ENCODE measurements at places on chromosomes 13 and 19.
A peak's percentile ranks its signal among the peaks of the same experiment; 100 is the strongest.

GRCh38 chr13:29137016-29137415 lies 316.9 kb downstream of the MTUS2 start:
- DNase-seq: no peak

- DNase-seq: no peak
Measured at GRCh38 chr19:11483366-11484111, 2.7 kb upstream of the ELAVL3 start.

DNA sequence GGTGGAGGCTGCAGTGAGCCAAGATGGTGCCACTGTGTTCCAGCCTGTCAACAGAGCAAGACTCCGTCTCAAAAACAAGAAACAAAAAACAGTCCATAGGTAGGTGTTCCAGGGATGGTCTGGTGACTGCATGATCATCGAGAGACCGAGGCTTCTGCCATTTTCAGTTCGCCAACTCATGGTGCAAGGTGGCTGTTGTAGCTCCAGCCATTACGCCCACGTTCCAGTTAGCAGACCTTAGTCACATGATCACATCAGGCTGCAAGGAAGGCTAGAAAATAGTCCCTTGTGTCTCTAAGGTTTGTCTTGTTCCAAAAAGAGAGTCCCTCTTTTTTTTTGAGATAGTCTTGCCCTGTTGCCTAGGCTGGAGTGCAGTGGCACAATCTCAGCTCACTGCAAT lies 3.1 kb upstream of the CLASRP start:
- no peak for DNase-seq

DNA sequence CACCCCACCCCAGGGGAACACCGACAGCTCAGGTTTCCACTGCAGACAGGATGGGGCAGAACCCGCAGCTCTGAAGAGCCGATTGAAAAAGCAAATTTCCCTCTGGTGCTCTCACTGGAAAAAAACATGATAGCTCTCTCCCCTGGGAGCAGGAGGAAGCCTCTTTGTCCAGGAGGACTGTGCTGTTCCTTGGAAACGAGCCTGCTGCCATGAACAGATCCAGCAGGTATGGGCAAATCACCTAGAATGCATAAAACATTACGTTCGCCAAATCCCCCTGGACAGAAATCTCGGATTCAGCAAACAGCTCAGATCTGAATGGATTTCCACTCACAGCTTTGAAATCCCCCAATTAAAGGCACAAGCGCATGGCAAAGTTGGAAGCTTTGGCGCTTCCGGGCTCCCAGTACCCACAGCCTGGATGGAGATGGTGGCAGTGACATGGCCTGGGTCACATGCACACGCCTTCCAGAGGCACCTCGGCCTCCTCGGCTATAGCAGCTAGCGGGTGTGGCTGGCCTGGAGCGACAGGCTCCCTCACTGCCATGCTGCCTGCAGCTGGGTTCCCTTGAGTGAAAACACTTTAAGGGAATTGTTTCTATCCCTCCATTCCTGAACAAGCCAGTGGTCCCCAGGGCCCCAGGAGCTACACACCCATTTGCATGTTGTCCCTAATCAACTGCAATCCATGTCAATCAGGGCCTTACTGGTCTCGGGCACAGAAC lies 59.1 kb downstream of the CEBPG start:
- DNase-seq: no peak

DNA sequence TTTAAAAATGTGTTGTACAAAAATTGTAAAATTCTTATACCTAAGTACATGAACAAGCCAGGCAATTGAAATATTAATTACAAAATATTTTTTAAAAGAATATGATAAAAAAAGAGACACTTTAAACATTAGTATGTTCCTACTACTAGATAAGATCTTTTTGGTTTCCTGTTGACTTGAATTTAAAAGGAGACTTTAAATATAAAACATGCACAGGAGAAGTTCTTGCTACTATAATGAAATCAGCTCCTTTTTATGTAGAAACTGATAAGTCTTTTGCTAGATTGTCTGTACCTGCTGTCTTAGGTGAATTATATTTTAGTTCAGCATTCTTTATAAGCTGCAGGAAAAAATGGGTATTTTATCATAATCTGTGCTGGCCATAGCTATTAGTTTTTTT lies 140.2 kb downstream of the TNFSF13B start:
- DNase-seq: no peak

DNA sequence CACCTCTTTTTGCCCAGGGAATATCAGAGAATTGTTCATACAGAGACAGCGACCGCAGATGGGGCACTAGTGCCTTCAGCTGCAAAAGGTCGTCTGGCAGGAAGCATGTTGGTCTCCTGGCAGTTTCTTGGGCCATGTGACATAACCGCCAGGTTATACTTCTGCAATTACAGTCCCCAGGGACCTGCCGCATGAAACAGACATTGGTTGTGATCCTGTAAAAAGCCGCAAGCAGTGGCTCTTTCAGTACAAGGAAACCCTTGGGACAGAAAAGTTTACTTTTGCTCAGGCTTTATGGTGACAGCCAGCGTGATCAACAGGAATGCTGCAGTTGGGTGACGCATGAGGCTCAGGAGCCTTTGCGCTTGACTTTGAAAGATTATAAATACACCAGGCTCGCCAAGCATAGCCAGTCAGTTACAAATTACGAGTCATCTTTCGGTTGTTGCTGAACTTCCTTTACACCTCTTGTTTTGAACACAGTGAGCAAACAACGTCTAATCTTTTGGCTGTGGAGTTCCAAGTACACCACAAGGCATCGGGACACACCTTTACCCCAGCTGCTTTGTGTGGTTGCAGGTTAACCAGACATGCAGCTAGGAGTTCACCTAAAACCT lies 50.5 kb upstream of the UBE2L5 start:
- peak; percentile 16 for DNase-seq

DNA sequence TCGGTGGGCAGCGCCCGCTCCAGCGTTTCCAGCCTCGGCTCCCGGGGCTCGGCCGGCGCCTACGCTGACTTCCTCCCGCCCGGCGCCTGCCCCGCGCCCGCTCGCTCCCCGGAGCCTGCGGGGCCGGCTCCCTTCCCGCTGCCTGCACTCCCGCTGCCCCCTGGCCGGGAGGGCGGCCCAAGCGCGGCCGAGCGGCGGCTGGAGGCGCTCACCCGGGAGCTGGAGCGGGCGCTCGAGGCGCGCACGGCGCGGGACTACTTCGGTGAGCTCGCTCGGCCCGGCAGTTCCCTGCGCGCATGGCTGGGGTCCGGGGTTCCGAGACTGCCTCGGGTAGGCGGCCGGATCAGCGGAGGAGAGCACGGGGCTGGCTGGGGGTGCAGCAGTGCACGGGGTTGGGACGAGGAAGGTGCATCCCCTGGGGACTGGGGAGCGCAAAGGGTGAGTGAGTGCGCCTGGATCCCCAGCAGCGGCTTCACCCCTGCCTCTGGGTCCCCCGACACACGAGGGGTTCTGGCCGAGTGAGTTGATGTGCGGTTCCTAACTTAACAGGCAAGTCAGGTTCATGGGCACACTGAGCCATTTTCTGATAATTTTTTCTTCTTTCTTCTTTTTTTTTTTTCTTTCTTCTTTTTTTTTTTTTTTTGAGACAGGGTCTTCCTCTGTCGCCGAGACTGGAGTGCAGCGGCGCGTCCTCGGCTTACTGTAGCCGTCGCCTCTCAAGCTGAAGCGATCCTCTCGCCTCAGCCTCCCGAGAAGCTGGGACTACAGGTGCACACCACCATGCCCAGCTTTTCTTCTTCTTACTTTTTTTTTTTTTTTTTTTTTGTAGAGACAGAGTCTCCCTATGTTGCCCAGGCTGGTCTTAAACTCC lies 1.1 kb downstream of the WTIP start:
- DNase-seq: no peak

- DNase-seq: no peak
Measured at GRCh38 chr19:10372690-10373089, 7.7 kb downstream of the TYK2 start.

DNA sequence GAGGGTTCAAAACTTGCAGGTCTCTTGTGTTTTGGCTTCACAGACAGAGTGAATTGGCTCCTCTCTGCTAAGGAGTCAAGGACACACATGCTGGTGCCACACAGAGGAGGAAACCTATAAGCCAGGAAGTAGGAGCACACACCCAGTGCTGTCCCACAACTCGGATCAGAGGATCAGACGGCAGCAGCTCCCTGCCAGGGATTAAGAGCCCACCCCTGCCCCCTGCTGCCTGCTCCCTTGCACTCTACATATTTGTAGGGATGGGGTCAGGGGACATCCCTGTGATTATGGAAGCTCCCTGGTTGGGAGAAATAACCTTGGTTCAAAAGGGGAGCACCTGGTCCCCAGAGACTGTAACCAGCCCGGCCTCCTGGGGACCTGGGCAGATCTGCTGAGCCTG lies 77.5 kb upstream of the CLDN10 start:
- DNase-seq: no peak

DNA sequence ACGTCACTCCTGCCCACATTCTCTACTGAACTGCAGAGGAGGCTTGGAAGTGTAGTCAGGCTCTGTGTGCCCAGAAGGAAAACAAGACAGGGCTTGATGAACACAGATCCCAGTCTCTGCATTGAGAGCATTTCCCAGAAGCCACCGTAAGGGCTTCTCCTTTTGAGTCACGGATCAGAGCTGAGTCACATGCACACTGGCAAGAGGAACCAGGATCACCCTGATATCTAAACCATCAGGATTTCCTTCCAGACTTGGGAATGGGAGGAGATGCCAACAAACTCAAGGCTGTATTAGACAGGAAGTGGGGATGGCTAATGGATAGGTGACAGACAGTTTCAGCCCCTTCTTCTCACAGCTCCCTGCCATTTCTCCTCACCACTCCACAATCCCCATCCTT lies 17.7 kb upstream of the FBXO17 start:
- DNase-seq: no peak

DNA sequence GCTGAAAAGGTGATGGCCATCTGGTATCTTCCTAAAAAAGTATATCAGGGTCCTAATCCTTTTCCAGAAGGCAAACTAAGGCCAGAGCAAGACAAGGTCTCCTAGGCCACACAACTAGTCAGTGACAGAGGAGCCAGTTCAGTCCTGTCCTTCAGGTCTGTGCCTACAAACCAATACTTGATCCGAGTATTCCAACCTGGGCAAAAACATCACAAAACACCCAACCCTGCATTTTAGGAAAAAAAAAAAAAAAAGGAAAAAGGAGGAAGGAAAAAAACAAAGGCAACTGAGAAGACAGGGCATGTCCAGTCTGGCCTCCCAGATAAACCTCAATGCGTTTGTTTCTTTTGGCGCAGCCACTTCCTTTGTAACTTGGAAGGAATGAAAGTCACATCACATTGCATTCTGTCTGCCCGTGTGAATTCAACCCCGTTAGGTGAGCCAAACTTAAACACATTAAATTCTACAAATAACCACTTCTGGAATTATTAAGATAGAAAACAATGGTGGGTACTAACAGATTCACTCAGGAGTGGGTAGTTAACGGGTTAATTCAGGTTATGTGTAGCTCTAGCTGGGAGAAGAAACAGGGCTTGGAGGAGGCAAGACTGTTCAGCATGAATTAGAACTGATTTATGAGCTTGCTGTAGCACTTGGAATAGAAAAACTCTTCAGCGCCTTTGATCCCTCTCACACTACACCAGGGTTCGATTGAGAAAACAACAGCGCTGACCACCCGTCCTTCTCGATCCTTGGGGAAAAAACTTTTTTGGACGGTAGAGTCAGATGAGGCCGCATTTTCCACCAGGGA lies 43.0 kb upstream of the HNRNPA1L2 start:
- no peak for DNase-seq

DNA sequence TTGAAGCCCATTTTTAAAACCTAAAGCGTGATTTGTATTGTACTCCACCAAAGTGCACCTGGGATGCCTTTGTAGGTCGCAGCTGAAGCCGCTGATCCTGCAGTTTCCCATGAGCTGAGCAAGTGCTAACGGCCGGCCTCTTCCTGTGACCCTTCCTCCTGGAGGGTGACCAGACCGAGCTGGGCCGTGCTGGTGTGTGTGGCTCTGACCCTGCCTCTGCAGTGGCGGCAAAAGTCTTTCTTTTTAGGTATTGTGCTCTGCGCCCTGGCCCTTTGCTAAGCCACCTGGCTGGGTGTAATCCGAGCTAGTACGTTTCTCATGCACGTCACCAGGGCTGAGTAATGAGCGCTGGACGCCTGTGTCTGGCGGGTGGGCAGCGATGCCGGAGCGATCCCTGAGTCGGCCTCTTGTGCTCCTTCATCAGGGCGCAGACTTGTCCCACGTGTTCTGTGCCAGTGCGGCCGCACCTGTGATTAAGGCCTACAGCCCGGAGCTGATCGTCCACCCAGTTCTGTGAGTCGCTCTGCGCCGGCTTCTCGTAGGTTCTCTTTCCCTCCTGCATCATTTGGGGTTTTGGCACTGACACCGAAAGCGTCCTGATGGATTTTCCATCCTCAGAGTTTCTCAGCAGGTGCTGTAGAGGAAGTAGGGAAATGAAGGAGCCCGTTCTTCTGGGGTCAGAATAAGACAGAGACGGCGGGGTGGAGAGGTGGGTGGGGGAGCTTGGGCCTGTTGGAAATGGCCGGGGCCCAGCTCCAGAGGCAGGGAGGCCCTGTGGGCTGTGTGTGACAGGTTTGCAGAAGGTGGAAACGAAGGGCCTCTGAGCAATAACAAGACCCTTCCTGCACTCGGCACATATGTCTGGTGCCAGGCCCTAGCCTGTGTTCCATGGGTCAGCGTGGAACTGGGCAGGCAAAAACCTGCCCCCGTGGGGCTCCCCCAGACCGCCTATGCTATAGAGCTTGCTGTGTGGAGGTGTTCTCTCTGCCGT lies 9.7 kb downstream of the NAXD start:
- DNase-seq: no peak

DNA sequence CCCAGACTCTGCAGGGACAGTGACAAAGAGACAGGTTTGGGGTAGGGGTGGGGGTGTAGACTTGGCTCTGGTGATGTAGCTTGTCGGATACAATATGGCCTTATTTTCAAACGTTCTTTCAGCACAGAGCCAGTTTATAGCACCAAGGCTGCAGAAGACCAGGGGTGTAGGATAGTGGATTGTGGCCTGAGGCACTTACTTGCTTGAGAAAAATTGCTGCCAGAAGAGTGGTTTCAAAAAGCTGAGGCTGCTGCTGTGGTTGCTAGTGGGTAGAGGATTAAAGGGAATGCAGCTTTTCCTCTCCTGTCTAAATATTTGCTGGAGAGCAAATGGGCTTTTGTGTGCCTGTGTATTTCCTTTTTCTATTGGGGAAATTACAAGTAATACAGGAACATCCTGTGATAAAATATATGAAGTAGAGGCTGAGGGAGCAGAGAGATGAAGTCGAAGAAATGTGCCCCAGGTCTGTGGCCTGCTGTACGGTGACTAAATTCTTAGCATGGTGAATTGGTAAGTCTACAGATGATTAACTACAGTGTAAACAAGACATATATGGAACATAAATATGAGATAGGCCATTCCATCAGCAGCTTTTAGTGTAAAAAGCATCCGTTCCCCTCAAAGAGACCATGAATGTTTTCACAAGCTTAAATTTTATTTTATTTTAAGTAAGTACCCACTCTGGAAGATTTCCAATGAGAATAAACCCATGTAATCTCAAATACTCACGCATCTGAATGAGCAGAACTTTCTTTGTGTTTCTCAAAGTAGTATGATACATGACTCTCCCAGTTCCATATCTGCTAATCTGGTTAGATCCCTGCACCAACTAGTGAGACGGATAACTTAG lies 112.9 kb downstream of the LRCH1 start:
- DNase-seq: no peak

DNA sequence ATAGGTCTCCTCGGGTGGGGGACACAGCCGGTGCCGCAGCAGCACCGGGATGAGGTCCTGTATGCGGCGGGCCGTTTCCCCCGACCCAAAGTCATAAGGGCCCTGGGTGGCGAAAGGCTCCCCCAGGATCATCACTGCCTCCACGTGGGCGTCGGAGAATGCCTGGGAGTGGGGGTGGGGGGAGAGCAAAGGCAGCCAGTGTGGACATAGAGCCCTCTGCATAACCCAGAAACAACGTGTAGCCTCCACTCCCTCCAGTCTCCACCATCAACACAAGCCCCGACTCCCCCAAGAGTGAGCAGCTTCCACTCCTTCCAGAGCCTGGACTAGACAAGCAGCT lies 1.7 kb upstream of the NUMBL start:
- no peak for DNase-seq

- DNase-seq: no peak
Measured at GRCh38 chr19:52206481-52206880, 16.6 kb downstream of the PPP2R1A start.
